ENCODE measurements at places on chromosomes 13 and 19.

GRCh38 chr13:40143559-40143958 is 488.1 kb downstream of the COG6 start:
- no peak for DNase-seq

DNA sequence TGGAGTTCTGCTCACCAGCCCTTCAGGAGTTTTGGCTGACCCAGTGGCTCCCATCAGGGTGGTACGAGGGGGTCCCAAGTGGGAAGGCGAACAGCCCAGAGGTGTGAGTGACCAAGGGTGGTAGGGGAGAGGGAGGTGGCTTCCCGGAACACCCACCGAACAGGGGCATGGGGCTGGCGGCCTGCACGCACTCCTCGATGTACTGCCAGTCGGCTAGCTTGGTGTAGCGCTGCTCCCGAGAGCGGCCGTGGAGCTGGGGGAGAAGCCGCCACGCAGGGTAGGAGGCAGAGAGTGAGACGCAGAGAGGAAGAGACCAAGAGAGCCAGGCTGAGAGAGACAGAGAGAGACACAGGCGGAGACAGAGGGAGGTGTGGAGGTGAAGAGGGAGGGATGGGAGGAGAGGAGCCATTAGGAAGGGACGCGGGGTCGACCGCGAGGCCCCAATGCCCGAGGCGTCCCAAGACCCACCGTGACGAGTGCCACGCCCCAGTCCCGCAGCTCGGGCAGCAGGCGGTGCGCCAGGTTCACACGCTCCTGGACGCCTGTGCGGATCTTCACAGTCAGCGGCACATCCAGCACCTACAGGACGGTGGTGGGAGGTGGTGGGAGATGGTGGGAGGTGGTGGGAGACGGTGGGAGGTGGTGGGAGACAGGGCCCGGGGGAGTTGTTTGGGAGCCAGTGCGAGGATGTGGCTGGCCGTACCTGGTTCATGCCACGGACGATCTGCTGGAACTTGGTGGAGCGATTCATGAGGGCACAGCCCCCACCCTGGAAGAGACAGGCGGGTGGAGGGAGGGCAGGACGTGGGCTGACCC is 2.3 kb upstream of the PRR22 start:
- DNase-seq: no peak

- DNase-seq: no peak
Measured at GRCh38 chr13:98741741-98742435, 10.6 kb downstream of the SLC15A1 start.

DNA sequence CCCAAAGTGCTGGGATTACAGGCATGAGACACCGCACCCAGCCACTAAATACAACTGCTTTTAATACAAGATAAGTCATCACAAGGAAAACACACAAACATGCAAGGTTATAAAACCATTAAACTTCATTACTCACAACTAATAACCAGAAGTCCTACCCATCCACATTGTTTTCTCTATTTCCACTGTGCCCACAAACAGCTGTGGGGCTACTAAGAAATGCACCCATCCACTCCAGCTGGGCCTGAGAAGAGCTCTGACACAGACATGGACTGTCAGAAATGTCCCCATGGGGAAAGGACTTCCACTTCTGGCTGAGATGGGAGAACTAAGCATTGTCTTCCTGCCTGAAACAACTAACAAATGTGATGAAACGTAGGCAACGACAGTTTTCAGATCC is 17.2 kb downstream of the SAFB2 start:
- no peak for DNase-seq

GRCh38 chr19:2627319-2627829 is 75.1 kb downstream of the GNG7 start:
- DNase-seq: no peak

All from stimulated activated naive CD8-positive, alpha-beta T cell treated with anti-CD3 and anti-CD28 coated beads, Interleukin-15, amount 100 ng/mL, for 72 hours (primary cell).